ENCODE measurements at places on chromosomes 4 and X.
A peak's percentile ranks its signal among the peaks of the same experiment; 100 is the strongest.

DNA sequence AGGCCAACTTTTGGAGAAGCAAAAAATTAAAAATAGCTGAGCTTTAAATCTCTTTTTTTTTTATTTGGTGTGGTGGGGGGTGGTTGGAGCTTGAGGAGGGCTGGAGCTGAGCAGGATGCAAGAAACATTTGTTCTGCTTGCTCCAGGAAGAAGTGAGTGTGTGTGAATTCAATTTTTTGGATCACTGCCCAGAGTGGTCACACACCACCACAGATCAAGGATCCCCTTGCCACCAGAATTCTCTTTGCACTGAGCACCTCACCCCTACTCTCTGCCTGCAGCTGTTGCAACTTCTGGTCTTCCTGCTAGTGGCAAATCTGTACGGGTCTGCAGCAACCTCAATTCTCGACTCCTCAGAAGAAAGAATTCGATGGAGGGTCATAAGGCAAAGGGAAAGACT is 19.9 kb upstream of the PLP1 start:
- no peak for DNase-seq

DNA sequence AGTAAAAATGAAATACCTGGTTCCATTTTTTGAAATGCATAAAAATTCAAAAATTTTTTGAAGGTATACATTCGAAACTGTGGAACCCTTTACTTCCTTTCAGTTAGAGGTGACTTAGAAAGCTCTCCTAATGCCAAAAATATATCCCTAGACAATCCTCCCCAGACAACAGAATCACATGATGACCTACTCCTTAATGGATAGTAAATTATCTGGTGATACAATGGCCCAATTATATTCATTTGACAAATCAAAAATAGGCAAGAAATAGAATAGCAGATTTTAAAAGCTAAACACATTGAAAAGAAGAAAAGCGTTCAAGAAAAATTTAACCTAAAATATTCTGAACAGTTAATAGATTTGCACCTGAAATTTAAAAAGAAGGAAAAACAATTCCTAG is 3.5 kb upstream of the UGT2A2 start:
- DNase-seq: no peak

GRCh38 chrX:77640702-77641101 is 145.3 kb downstream of the ATRX start:
- DNase-seq: no peak

DNA sequence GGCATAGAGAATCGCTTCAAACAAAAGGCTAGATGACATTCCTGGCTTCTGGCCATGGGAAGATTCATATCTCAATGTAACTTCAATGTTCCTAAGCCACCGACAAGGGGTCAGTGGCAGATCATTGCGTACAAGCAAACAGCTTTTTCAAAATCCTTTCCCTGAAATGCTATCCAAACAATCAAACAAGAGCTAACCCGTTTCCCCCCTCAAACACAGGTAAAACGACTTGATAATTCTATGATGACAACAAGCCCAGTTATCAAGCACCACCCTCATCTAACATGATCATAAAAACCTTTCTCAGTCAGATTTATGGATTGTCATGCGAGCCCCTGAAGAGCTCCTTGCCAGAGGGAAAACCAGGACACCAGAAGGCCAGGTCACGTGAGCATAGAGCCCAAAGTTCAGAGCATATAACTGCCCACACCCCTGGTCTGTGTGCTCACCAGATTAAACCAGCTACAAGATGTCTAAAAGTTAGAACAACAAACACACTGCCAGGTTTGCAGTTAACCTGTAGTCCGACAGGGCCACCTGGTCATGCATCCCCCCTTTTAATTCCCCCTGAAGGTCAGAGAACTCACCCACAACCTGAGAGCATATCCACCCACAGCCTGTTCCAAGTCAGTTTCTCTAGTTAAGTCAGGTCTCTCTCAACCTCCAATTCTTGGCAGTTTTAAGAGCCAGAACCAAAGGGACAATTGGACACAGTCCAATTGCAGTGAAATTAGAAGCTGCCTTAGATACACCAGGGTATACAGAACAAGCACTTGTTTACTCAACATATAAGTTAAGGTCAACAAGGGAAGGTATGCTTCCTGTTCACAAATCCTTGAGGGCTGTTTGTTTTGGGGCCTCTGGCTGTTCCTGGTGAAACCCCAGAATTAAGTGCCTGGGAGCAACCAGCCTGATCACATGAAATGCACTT is 248.1 kb upstream of the PPARGC1A start:
- no peak for DNase-seq

DNA sequence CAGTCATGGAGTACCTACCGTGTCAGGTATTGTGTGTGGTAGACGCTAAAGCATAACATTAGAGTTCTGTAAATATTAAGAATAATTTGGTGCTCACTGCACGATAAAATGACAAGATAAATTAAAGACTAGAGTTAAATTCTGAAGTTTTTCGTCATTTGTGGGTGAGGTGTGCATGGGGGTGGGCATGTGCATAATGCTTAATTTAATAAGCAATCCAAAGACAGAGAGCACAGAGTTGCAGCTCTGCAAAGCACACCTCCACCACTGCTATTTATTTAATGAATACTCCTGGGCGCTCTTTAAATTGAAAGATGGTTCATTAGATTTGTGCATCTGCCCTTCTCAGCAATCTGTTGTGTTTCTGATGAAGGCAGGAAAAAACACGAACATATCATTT is 62.6 kb downstream of the GATB start:
- no peak for DNase-seq

DNA sequence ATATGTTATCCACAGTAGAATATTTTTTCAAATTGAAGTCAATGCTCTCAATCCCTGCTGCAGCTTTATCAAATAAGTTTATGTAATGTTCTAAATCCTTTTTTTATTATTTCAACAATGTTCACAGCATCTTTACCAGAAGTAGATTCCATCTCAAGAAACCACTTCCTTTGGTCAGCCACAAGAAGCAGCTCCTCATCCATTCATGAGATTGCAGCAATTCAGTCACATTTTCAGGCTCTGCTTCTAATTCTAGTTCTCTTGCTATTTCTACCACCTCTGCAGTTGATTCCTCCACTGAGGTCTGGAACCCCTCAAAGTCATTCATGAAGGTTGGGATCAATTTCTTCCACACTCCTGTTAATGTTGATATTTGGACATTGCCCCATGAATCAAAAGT is 2301.3 kb upstream of the TENM3 start:
- DNase-seq: no peak

DNA sequence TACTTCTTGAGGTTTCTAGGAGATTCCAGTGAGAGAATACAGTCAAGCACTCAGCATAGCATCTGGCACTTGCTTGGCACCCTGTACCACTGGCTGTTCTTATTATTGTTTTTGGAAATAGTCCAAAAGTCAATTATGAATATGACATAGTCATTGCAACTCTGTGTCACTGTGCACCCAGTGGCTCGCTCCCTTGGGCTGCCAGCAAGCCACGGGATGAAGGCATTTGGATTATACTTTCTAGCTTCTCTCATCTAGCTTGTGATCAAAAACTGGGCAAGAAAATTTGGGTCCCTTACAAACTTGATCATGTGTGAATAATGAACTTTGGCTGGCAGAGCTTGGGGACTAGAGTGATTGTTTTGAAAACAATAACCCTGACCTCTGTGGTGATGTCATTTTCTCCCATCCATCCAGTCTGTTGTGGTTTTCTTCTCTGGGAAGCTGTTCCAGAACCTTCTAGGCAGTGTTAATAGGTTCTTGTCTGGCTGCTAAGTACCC is 32.7 kb upstream of the LIMCH1 start:
- DNase-seq: no peak

DNA sequence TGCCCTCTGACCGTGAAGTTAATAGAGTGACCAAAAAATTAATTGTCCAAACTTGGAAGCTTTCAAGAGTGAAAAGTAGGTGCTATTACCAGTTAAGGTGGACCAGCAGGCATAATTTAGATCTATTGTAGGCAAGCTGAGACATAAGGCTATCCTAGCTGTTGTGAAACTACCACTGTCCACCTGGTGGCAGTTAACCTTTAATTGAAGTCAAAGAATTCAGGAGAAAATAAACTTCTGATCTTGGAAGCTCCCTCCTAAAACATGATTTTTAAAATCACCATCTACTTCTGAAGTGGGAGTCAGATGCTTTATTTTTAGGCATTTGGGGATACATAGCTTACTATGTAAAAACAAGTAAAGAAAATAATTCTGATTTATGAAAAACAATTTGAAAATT is 636.3 kb upstream of the HTR2C start:
- DNase-seq: no peak

GRCh38 chrX:101022020-101022419 is 29.9 kb downstream of the TRMT2B start:
- DNase-seq: no peak

GRCh38 chr4:80535551-80535950 is 200.0 kb downstream of the CFAP299 start:
- no peak for DNase-seq

GRCh38 chrX:74293343-74293946 is 10.5 kb upstream of the ZCCHC13 start:
- DNase-seq: peak; percentile 63

- DNase-seq: no peak
Observed at GRCh38 chr4:8730681-8731080, 138.1 kb downstream of the CPZ start.

DNA sequence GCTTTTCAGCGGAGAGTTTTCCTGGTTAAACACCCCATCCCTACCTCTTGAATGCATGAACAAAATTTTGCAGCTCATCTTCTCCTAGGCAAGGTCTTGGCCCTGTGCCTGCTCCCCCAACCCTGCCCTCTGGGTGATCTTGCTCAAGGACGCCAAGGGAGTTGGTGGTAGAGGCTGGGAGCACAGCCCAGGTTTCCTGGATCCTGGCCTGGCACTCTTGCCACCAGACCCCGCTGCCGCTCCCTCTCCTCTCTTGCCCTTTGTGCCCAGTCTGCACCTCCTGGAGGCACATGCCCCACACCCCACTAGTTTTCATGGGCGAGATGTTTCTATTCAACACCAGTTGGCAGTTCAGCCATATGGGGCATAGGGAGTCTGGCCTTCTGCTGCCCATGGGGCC is 37.3 kb downstream of the TSC22D3 start:
- DNase-seq: no peak

GRCh38 chr4:89249716-89250361 is 57.8 kb downstream of the GPRIN3 start:
- DNase-seq: no peak

- no peak for DNase-seq
Observed at GRCh38 chr4:159856451-159856850, 753.6 kb downstream of the RAPGEF2 start.

DNA sequence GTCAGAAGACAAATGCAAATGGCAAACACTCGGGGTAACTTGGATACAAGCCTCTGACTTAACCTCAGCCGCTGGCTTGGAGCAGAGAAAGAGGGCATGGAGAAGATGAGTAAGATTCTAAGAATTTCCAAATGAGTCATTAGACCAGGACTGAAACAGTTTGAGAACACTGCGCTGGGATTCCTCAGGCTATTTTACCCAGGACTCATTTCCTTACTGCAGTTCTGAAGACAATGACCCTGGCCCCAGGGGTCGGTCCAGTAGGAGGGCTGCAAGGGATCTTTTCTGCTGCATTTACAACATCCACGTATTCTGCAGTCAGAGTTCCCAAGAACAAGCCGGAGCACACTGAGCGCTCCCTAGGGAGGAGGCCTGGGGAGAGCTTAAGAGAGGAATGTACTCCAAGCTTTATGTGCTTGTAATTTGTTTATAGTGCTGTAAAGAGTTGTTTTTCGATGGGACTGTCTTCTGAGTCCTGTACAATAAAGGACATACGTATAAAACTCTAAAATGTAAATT is 27.3 kb upstream of the SORBS2 start:
- no peak for DNase-seq

DNA sequence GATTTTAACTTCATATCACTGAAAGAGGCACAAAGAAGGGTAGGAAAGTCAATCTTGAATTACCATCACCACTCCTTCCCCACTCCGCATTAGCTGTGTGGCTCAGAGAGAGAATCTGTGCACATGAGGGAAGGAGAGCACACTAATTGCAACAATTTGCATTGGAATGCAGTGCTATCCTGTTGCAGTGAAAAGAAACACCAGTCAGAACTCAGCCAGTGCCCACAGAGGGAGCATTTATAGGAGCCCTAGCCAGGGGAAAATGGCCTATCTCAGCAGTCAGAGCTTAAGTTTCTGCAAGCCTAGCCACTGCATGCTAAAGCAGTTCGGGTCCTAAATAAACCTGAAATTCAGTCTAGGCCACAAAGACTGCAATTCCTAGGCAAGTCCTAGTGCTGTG is 159.4 kb upstream of the AR start:
- no peak for DNase-seq

- no peak for DNase-seq
Observed at GRCh38 chr4:158102904-158103303, 69.9 kb downstream of the GASK1B start.

DNA sequence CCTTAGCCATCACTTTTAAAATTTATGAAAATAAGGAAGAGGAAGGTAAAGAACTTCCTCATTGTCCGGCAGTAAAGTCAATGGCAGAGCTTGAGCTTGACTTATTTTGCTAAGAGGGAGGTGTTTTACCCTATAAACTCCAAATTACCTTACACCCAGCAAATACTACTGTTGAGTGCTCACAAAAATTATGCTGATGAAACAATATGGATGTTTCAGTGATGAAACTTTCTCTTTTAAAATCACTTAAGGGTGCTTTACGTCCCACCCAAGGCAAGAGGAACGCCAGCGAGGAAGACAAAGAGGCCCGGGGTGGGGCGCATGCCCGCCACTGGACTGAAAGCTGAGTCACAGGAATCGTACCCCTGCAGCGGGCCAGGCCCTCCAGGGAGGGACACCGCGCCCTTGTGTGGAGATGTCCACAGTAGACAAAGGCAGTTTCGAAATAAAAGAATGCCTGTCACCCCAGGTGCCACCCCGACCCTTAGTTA is 560 bp upstream of the TMSB4X start:
- no peak for DNase-seq

DNA sequence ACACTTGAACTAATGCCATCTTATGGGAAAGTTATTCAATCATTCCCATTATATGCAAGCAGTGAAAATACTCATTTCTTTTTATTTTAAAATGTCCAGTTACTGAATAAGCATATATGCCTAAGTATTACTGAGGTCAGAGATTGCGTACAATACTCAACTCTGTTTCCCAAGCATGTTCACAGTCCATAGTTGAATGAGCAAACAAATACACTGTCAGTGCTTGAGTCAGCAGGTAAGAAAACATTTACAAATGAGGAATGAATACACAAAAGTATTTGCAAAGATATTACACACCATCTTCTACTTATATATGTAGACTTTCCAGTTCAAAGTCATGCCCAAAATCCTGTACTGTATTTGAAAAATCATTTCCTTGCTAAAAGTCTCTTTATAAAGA is 74.1 kb downstream of the TSPAN5 start:
- no peak for DNase-seq

- no peak for DNase-seq
Observed at GRCh38 chr4:162957521-162958143, 209.1 kb downstream of the NAF1 start.
